ENCODE measurements at places on chromosomes 1 and 21.
A peak's percentile ranks its signal among the peaks of the same experiment; 100 is the strongest.

- no peak for DNase-seq
These were observed 176.8 kb downstream of the FAF1 start for GRCh38 chr1:50783286-50783685.

- no peak for DNase-seq
These were observed 15.5 kb upstream of the MAST2 start for GRCh38 chr1:45787905-45788304.

GRCh38 chr1:209406168-209406567 is 177.3 kb upstream of the CAMK1G start:
- DNase-seq = no peak

DNA sequence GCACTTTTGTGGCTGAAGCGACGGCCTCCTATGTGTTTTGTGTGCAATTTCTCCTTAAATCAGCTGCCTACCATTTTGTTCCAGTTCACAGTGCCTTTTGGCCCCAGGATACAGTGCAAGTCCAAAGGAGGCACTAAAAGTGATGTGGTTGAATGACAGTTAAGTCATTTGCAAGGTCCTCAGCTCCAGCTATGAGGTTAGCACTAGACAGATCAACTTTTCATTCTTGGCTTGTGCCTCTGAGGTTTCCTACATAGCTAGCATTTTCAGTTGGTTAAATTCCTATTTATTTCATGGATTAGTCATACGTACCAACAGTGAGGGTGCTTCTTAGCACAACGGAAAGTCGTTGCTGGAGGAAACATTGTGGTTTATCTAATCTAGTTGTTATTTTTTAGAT is 59.3 kb upstream of the NTPCR start:
- DNase-seq = no peak

- peak; percentile 34 for DNase-seq
These were observed 651 bp downstream of the ZBTB8A start for GRCh38 chr1:32539584-32540571.

DNA sequence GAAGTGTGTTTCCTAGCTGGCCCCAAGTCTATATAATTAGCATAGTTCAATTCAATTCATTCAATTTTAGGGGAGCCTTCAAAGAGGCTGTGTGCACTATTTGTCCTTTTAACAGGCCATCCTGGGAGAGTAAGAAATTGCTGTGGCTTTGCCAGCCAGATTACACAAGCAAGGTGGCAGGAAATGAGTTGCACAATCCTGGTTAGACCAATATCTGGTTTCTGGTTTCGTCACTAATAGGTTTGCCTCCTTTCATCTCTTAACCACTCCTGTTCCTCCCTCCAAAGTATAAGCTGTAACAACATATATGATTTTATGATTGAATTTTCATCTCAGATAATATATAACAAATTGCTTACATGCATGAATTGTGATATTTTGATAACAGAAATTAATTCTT is 84.1 kb upstream of the NEGR1 start:
- DNase-seq = peak; percentile 46

DNA sequence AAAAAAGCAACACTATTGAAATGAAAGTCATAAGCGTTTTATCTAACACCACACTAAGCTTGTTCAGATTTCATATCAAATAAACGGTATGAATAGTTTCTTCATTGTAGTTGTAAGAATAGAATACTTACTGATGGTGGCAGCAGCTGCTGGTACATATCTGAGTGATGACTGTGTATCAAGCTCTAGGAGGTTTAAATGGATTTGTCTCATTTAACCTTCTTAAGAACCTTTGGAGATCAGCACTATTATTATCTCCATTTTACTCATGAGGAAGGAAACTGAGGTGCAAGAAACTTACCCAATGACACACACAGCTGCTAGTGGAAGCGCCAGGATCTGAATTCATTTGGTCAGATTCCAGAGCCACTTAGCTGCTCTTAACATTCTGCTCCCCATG is 104.0 kb downstream of the EIF4G3 start:
- DNase-seq = peak; percentile 8

DNA sequence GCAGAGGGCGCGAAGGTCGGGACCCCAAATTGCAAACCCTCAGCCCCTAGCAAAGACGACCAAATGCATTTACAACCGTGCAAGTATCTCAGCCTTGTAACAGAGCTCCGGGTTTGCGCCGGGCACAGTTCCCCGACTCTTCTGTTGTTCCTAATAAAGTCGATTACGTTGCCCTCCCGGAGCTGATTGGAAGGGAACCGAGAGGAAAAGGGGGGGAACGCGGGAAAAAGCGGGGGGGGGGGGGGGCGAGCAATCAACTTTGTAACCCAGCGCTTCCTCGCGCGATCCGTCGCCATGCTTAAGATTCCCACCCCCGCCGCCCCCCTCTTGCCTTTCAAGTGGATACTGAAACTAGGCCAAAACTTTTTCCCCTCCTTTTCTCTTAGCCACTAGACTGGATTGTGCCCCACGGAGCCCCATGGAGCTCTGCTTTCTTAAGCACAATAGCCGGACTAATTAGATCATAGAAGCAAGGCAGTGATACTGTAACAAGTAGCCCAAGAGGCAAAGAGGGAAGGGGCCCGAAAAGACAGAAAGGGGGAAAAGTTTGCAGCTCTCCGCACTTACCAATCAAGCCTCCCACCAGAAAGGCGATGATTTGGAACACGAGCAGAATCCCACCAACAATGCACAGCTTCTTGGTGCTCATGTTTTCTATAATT is 565 bp downstream of the WLS start:
- DNase-seq = peak; percentile 87

- DNase-seq = no peak
These were observed 9.7 kb downstream of the IFI6 start for GRCh38 chr1:27662261-27662660.

GRCh38 chr1:235244974-235245592 is 82.9 kb downstream of the ARID4B start:
- no peak for DNase-seq

DNA sequence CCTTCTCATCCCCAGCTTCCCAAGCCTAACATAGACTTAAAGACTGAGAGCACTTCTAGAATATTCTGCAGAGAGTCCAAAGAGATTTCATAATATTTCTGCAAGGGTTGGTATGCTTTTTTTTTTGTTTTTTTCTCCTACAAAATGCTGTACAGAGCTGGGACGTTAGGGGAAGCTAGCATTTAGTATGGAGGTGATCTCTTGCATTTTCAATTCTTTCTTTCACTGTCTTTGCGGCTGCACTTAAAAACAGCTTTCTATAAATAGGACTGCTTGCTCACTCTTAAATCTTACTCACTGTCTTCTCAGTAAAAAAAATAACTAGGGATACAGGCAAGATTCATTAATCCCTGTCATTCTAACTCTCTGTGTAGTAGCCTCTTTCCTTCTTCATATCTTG is 7.4 kb downstream of the DSCAM start:
- no peak for DNase-seq

GRCh38 chr21:33162436-33162951 is 67.2 kb upstream of the IFNAR2 start:
- DNase-seq = no peak

DNA sequence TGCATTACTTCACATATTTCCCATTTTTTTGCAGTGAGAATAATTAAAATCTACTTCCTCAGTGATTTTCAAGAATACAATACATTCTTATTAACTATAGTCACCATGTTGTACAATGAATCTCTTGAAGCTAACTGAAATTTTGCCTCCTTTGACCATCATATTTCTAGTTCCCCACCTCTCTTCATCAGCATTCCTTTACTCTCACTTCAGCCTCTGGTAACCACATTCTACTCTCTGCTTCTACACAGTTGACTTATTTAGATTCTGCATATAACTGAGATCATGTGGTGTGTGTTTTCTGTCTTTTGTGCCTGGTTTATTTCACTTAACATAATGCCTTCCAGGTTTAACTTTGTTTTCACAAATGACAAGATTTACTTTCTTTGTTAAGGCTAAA is 304.4 kb upstream of the LYPLAL1 start:
- DNase-seq = no peak

DNA sequence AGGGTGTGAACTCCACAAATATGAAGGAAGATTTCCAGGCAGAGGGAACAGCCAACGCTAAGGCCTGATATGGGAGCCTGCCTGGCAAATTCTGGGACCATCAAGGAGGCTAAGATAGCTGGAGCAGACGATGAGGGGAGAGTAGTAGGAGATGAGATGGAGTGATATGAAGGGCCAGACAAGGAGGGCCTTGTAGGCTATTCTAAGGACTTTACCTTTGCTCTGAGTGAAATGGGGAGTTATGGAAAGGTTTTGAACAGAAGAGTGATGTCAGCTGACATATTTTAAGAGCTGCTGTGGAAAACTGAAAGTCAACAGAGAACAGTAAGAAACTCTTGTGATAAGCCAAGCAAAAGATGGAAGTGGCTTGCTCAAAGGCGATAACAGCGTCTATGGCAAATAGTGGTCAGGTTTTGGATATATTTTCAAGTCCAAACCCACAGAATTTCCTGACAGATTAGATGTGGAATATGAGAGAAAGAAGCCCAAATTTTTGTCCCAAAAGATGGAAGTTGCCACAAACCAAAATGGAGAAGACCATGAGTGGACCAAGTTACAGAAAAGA is 2.1 kb upstream of the TP53BP2 start:
- DNase-seq = no peak

DNA sequence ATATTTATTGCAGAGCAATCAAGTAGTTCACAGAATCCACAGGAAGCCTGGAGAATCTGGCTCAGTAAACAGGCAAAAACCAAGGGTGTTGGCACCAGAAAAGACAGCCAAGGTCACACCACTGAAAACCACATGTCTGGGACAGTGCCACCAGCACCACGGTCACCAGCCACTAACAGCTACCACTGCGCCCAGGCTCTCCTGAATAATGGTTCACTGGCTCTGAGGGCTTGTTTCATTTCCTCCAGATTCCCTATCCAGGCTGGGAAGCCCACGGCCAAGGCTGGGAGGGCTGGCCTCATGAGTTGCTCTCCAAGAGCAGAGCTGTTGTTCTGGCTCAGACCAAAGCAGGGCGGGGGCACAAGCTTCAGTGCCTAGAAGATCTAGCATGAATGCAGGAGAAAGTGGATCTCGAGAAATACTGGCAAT is 54.5 kb upstream of the PTGFRN start:
- DNase-seq = no peak

GRCh38 chr1:19656780-19657466 is 7.8 kb upstream of the HTR6 start:
- DNase-seq = no peak
